ENCODE measurements at places on chromosomes 5 and 9.

- DNase-seq: no peak
Observed at GRCh38 chr5:178483620-178484019, 106.6 kb downstream of the COL23A1 start.

GRCh38 chr5:126780165-126780827 is 3.4 kb downstream of the LMNB1 start:
- peak; percentile 78 for DNase-seq

DNA sequence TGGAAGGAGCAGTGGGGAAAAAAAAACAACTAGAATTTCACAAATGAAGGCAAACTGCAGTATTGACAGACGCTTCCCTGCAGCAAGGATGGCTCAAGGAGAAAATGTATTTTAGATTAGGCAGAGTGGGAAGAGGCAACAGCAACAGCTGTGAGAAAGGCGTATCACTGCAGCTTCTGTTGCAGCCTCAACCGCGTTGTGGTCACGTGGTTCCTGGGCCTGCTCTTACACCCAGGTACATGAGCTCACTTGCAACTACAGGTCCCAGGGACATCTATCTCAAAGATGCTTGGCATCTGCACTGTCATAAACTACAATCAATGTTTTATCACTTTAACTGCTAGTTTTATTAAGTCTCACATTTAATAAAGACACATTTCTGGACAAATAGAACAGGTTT is 36.0 kb upstream of the GOLM1 start:
- peak; percentile 35 for DNase-seq

DNA sequence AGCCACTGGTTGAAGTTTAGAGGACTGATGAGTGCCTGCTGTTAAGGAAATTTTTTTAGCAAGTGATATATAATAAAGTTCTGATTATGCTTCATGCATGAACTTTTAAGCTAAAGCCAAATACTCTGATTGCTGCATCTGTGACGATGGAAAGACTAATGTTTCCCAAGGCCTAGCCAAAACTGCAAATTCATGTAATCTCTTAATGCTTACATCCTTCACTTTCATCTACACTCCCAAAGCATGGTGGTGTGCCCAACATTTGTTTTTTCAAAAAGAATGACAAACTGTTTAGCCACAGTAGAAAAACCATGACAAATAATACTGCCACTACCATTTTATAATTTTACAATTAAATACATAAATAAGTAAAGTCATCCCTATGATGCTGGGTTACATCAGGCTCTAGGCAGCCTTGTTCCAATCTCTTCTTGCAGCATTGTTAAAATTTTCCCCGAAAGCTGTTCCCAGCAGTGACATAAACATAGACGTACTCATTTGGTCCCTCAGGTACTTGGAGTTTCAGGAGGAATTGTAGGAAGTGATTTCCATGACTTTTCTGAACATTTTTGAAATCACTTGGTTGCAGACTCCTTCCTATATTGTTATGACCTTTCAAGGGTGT is 625.3 kb upstream of the DMAC1 start:
- DNase-seq: no peak

- DNase-seq: no peak
Observed at GRCh38 chr5:177131019-177131320, 2.6 kb upstream of the NSD1 start.

Data from Ammon's horn (tissue), 1 donor.